AG04449 (cell line): ENCODE measurements at places on chromosomes 11 and 22.

- DNase-seq, result no peak
These were observed 14.0 kb upstream of the TUB start for GRCh38 chr11:8066911-8067455.

GRCh38 chr11:96161307-96162089, 181.5 kb downstream of the MAML2 start:
- no peak for DNase-seq

DNA sequence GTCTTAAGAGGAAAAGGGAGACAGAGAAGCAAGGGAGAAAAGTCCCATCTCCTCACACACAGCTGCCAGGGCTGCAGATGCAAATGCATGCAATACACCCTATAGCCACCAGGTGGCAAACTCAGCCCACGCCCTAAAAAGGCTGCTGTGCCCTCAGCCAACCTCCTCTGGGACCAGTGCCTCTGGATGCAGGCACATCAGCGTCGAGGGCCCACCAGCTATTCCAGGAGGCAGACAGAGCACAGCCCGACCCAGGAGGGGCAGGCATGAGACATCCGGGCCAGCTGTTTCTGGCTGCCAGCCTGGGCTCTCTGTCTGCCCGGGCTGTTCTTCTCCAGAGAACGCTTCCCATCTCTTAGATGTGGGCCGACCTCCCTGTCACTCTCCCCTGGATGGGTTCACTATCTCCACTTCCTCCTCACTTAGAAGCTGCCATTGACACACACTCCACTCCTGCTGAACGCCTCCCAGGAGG, 39.7 kb downstream of the TPBGL start:
- DNase-seq, result no peak

DNA sequence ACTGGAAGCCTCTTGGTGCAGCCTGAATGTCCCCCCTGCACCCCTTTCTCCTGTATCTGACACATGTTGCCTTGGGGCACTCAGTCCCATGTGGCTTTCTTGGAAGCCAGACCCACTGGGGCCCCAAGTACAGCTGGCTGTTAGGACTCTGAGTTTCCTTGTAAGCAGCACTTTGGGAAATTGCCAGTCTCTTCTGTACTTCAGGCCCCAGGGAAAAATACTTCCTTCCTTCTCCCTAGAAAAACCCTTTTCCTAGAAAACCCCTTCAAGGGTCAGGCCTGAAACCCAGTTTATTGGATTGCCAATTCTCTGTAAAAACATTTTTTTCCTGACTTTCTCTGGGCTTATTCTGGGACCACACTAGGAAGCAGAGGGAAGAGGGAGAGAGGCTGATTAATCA, 360.3 kb downstream of the TENM4 start:
- DNase-seq, result no peak
